ENCODE measurements at places on chromosomes 13 and 19.
A peak's percentile ranks its signal among the peaks of the same experiment; 100 is the strongest.

DNA sequence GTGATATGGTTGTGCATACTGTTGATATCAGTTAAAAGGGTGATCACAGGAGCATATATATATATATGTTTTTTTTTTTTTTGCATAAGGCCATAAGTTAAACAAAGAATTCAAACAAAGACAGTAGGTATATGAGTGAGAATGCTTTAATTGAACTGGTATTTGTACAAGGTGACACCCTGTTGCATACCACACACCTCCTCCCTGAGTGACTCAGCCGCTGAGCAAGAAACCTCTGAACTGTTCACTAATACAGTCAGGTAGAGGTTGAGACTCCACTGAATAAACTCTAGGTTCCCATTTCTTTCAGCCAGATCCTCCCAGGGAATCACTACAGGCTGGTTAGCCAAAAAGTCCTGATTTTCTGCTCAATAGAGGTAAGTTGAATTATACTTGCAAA, at the start of gene SCEL:
TSS of gene SCEL (plus strand) at position 259 of the 400 bp plus-strand sequence. CDS start 20,170 bp downstream, outside the sequence.
- no peak for DNase-seq

DNA sequence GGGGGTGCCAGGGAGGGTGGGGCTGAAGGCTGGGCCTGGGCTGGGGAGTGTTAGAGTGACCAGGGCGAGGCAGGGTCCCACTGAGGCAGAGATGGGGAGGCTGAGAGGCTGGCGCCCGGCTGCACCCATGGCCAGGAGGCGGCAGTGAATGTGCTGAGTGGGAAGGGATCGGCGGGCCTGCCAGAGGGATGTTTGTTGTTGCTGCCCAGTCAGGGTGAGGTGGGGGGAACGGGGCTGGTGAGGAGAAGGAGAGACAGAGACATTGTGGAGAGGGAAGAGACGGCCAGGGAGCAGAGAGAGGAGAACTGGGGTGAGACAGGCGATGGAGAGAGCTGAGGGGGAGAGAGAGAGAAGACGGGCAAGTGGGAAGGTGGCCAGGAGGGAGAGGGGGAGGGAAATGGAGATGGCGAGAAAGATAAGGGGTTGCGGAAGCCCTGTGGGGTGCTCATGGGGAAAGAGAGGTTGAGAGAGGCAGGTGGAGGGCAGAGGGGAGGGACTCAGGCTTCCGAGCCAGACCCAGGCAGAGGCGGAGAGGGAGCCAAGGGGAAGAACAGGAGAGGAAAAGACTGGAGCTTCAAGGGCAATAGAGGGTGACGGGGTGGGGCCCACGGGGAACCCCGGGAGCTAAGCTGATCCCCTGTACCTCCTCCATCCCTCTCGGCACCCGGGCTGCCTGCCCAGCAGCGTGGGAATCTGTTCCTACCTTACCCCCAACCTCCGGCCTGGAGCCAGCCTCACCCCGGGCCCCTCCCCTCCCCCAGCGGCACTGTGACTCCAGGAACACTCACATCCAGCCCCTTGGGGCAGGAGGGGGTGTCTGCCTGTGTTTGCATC, 690 bp upstream of the B3GNT8 start:
- no peak for DNase-seq

GRCh38 chr19:22604571-22605274, 29.4 kb upstream of the ZNF492 start:
- no peak for DNase-seq

GRCh38 chr19:782185-782877, 14.9 kb upstream of the PTBP1 start:
- DNase-seq: no peak

DNA sequence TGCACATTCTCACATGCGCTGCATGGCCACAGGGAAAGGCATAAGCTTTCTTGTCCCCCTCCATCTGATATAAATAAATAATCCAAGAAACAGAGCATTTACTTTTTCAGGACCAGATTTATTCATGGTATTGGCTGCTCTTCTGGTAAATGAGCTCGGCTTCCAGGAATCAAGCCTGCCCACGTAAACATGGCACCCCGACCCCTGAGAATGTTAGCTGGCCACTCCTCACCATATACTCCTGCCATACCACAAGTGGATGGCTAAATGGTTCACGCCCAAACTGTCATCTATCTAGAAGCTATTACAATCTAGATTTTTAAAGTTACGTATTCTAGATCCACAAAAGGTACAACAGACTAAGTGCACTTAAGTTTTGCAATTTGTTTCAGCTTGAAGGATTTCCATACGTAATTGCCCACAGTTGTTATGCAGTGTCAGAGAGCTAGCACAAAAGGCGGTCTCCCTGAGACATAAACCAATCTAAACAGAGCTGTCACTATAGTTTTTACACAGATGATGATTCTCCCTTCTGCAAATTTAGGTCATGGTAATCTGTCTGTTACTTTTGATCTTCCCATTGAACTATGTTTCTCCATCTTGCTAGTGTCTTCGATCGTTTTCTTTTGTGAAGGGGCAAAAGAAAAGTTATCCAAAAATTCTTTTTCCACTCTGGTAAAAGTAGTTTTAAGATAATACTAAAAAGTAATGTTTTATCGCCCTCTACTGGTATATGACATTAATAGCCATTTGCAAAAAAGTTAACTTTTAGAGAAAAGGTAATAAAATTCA, 16.2 kb upstream of the FOXO1 start:
- peak; percentile 63 for DNase-seq

DNA sequence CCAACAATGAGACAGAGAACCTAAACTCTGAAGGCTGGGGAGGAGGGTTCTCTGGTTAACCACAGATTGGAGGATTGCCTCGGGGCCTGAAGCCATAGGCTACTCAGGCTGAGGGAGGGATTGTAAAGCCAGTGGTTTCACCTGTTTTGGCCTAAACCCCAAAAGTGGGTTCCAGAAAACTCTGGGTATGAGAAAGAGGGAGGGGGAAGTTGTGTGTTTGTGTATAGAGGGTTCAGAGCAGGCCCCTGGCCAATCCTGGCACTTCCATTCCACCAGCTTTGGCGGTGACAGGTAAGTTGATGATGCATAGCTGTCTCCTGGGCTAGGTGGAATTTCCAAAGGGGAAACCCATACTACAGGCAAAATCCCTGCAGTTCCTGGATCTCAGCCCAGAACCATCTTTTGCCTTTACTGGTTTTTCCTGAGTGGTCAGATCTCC, 13.5 kb upstream of the CCDC97 start:
- no peak for DNase-seq

All from inflammatory macrophage (primary cell).